Activated CD8-positive, alpha-beta memory T cell treated with anti-CD3 and anti-CD28 coated beads for 1 hour (primary cell): ENCODE measurements at places on chromosomes 1 and 21.

DNA sequence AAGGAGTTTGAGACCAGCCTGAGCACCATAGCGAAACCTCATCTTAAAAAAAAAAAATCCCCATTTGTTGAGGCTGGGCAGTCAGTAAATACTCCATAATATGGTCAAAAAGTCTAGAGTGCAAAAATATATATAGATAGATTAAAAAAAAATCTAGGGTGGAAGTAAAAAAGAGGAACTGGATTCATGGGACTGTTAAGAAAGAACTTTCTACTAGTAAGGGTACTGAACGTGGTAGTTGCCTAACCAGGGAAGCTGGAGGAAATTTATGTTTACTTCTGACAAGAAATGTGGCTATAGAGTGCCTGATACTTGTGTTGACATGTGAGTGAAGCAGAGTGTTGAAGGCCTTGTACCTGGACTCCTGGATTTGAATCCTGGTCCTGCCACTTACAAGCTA is 265.9 kb upstream of the FAM78B start:
- DNase-seq: no peak

- no peak for DNase-seq
Observed at GRCh38 chr1:59316497-59317128, 19.7 kb downstream of the FGGY start.

GRCh38 chr21:41064334-41064791 is 103.6 kb upstream of the BACE2 start:
- DNase-seq: no peak

DNA sequence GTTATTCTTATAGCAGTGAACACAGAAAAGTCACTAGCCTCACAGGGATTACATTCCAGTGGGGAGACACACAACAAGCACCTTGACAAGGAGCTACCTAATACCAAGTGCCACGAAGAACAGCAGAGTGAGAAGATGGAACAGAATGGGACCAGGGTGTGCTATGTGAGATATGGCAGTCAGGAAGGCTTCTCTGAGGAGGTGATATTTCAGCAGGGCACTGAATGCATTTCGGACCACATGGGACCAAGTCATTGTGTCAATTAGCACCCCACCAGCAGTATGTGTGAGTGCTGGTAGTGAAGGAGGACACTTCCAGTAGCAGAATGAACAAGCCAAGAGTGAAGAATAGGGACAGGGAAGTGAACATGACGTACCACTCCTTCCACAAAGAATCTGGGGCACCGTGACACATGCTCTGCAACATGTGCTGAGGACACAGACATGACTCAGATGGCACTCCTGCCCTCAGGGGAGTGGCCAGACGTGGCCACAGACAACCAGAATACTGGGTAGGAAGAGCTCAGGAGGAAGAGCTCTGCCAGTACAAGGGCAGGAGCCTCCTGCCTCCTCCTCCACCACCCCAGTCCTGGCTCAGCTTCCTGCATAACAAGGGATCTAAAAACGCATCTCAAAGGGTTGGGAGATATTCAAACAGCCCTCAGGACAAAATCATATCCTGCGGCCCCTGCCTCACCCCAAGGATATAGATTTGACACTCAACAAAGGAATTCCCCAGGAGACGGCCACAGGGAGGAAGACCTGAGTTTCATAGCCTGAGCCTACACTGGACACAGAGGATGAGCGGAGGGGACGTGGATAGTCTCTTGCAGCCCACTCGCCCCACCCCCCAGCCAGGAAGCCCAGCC is 102.5 kb downstream of the TRABD2B start:
- no peak for DNase-seq

DNA sequence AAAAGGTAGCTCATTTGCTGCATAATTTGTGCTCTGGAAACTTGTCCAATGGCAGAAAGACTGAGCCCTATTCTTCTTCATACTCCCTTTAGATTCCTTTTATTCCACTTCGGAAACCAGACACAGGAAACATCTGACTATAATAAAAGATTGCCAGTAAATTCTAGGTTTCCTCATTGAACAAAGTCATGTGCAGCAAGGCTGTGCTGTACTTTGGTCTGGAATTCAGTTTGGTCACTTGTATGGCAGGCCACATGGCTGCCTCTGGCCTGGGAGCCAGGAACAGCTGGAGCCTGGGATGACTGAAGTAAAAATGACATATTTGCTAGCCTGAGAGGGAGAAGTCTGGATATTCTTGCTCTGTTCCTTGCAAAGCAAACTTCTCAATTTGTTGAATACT is 79.6 kb downstream of the ST3GAL3 start:
- no peak for DNase-seq

DNA sequence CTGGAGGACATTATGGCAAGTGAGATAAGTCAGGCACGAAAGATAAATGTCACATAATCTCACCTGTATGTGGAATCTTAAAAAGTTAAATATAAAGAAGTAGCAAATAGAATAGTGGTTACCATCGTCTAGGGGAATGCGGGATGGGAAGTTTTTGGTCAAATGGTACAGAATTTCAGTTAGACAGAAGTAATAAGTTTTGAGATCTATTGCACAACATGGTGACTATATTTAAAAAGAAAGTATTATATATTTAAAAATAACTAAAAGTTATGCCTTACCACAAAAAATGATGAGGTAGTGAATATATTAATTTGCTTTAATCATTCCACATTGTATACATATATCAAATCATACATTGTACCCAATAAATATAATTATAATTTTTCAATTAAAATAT is 106.2 kb upstream of the BRINP3 start:
- DNase-seq: no peak

DNA sequence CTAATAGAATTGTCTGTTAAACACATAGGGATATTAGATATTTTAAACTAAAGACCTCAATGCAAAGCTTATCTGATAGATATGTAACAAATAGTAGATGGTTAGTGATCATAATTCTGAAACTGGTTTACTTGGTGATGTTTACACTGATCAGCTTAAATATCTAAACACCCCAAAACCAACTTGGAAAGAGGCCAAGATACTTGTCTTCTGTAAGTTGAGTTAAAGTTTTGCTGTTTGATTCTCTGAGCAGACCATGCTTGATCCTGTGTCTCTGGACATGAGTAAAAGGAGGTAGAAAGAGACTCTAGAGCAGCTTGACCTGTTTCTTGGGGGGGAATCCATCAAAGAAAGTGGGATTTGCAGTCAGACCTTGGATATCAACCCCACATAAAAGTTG is 107.5 kb downstream of the NEK7 start:
- no peak for DNase-seq

GRCh38 chr1:154453161-154453560 is 48.0 kb downstream of the IL6R start:
- DNase-seq: no peak

GRCh38 chr1:95888941-95889390 is 655.0 kb downstream of the RWDD3 start:
- no peak for DNase-seq

GRCh38 chr21:14737922-14738321 is 191.8 kb upstream of the SAMSN1 start:
- DNase-seq: no peak

GRCh38 chr1:213391445-213391844 is 340.4 kb downstream of the RPS6KC1 start:
- DNase-seq: no peak

DNA sequence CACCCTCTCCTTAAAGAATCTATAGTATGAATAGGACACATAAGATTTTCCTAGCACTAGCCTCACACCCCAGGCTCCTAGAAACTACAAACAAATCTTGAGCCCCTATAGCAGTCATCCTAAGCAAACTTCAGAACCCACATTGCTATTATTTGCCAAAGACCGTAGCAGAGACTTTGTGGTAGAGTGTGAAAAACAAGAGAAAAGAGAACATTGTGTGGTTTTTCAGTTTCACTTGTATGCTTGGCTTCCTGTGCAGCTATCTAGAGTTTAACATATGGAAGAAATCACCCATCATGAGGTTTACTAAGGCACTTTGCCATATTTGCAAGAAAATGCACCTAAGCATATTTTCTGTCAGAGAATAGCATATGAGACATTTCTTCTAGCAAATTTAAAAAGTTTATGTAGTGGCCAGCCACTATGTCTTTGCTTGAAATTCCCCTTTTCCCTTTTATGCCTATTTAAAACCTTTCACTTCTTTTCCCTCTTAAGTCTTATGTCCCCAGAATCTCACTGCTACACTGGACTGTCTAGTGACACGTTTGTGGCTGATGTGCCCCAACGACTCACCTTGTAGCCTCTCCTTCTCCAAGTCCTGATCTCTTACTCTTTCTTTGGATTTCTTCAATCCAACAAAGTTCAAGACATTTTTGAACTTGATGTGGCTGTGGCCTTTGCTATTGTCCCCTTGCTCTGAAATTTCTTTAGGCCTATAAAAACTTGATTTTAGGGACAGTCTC is 25.6 kb downstream of the CCDC190 start:
- DNase-seq: no peak

GRCh38 chr21:45572231-45572630 is 30.0 kb upstream of the SLC19A1 start:
- no peak for DNase-seq

DNA sequence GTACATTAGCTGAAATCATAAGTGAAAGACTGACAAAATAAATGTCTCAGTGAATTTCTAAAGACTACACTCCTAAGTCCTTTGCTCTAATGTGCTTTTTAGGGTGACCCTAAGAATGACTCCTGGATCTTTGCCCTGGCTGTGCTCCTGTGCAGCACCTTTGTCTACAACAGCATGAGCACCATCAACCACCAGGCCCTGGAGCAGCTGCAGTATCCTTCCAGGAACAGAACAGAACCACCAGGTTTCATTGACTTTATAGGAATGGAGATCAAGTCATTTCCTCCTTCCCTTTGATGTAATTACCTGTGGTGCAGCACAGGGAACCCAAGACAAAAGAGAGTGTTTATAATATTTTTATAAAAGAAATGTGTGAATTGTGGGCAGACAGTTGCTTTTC is 14.1 kb downstream of the GBP6 start:
- DNase-seq: no peak

DNA sequence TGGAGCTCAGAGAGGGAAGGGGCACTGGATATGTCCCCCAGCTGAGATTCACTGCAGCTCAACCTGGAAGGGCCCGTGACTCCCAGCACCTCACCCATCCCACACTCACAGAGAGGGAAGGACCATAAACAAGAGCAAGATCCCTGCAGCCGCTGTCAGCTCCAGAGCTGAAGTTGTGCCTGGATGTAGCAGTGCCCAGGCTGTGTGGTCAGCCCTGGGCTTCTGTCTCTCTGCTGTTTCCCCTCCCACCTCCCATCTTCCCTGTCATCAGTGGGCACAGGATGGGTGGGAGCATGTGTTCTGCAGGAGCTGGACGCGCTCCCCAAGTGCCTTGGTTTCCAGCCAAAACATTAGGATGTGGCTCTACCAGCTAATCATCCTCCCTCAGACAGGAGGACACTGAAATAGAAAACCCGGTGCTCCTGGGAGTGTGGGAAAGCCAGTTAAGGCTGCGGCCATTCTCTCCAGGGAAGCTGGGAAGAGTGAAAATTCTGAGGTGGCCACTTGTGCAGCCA is 282.7 kb downstream of the NPHP4 start:
- no peak for DNase-seq

DNA sequence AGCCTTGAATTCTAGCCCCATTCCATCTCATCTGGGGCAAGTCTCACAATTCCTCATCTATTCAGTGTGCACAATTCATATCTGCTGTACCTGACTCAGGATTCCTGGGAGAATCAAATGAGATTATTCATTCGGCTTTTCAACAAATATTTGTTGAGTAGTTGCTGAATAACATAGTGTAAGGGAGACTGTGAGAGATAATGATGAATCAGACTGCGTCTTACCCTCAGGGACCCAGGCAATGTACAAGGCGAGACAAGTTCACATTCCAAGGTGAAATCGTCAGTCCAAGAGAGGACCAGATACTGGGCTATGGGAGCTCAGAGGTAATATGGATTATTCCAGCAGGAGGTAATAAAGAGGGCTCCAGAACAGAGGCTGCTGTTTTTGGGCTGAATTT is 67.8 kb upstream of the SMYD2 start:
- DNase-seq: no peak

GRCh38 chr21:34807881-34808568 is 139.2 kb downstream of the CLIC6 start:
- DNase-seq: no peak

DNA sequence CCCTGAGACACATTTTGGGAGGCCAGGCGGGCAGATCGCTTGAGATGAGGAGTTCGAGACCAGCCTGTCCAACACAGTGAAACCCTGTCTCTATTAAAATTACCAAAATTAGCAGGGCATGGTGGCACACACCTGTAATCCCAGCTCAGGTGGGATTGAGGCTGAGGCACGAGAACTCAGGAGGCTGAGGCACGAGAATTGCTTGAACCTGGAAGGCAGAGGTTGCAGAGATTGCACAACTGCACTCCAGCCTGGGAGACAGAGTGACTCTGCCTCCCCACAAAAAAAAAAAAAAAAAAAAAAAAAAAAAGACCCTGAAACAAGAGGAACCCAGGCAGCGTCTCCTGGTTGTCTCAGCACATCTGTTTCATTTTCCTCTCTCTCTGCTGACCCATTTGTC is 24.2 kb downstream of the PGM1 start:
- no peak for DNase-seq

- DNase-seq: no peak
Observed at GRCh38 chr1:226648421-226648820, 90.7 kb downstream of the ITPKB start.

DNA sequence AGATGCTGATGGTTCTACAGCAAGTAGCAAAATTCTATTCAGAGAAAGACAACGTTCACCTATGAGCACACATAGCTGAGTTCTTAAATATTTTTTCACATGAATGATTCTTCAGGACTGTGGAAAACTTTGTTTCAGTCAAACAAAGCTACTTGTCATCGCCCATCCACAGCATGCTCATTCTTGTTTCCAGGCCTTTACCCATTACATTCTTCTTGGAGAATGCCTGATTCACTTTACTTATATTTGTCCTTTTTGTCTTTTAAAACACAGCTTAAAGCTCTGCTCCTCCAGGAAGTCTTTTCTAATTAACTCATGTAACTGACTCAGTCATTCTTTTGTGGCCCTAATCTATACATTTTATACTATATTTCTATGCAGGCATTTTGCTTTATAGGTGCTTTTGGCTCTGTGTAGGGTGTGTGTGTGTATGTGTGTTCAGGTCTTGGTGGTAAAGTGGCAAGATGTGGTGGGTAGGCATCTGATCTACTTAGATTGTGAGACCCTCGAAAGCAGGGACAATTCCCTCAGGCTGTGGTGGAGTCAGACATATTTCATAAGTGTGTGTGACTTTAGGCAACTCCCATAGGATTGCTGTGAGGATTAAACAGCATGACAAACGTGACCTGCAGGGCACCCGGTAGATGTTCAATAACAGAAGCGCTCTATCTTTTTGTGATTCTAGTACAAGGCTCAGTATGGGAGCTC is 11.8 kb upstream of the MARK1 start:
- DNase-seq: no peak
